SK-N-SH treated with all-trans-retinoic acid at 6 μM for 48 hours (cell line): ENCODE measurements at places on chromosomes 4 and X.

DNA sequence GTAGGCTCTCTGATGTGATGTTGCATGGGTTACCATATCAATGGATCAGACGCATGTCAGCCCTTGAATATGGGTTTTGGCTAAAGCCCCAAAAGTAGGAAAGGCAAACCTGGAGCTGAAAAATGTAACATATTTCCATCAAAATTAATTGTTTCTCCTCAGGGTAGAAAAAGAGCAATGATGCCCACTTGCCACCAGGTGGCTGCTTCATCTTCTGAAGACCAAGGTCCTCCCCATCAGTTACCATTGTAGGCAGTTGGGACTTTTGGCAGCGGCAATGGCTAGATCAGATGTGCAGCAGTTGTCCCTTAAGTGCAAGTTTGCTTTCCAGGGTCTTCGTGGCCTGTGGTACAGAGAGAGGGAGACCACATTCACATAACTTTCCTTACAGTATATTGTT, 118.2 kb downstream of the NAF1 start:
- ATAC-seq = peak; percentile 64; the same call in 2 of the 3 replicates

DNA sequence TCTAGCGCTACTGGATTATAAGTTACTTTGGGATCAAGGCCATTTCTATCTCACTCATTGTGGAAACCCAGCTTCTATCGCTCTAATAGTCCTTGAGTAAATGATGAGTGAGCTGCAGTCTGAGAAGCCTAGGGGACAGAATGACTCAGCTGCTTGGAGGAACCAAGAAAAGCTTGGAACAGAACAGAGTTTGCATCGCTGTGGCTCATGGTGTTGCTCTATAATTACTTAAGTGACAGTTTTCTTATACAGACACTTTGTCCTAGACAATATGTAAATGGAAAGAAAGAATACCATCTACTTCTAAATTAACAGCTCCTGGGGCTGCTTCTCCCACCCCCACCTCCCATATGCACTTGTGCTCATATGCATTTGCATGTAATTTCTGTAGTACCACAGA, 156.9 kb downstream of the SLIT2 start:
- ATAC-seq = peak; percentile 57; the same call in 2 of the 3 replicates

- ATAC-seq = no peak
These were observed 19.7 kb downstream of the GABRB1 start for GRCh38 chr4:47050761-47051725.

- ATAC-seq = no peak
These were observed 192.3 kb downstream of the SPATA18 start for GRCh38 chr4:52243367-52243766.

DNA sequence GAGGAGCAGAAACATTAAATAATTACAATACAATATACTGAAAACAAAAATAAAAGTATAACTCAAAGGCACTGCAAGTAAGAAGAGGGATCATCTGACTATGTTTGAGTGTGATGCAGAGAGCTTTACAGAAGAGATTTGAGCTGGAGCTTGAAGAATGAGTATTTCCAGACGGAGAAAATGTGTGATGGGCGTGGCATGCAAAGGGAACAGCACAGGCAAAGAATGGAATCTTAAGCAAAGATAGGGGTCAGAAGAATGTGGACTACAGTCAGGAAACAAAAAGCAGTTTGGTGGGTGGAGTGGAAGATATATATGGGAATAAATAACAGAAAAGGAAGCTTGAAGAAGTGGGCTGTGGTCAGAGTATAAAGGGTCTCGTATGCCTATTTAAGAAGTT, 45.5 kb downstream of the OPHN1 start:
- no peak for ATAC-seq

- no peak for ATAC-seq
These were observed 374.2 kb upstream of the SMIM31 start for GRCh38 chr4:164379694-164380093.

DNA sequence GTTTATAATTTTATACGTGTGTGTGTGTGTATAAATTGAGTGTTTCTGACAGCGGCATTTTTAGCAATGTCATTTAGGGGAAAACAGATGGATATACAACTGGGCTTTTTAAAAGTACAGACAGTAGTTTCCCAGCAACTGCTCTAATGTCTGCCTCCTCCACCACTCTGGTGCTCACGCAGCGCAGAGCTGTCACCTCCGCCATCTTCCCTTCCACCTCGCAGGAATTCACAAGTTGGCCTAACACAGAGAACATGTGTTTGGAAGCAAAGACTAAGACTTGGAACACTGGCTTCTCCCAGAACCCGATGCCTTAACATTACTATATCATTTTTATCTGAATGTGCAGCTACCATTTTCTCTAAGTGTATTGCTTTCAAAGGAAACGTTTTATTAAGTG, 158.3 kb upstream of the FSTL5 start:
- no peak for ATAC-seq

- peak; percentile 97 for ATAC-seq
These were observed 58.1 kb upstream of the PARM1 start for GRCh38 chr4:74874753-74875367.

- ATAC-seq = peak; percentile 33
These were observed 1.1 kb upstream of the PDLIM3 start for GRCh38 chr4:185536411-185536709.

DNA sequence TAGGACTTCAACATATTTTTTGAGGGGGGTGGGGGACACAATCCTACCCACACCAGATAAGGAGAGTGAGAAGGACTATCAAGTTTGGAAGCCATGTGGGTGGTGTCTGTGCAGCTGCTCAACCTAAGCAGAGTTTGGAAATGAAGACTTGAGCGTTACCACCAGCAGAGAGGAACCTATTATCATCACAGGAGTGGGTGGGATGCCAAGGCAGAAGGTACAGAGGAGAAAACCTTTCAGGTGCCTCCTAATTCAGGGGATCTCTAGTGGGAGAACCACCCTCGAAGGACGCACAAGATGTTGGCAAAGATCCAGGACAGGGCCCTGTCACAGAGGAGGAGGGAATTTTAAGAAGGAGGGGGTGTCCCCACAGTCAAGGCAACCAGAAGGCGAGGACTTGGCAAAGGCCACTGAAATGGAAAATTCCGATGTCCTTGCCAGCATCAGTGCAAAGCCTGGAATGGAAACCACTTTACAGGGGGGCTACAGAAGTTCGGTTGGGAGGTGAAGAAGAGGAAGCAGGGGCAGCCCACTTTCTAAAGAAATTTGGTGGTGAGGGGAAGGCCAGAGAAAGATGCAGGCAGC, 8.4 kb upstream of the GPM6B start:
- no peak for ATAC-seq

- peak; percentile 38 for ATAC-seq
These were observed 833 bp downstream of the FGD1 start for GRCh38 chrX:54494989-54495813.

DNA sequence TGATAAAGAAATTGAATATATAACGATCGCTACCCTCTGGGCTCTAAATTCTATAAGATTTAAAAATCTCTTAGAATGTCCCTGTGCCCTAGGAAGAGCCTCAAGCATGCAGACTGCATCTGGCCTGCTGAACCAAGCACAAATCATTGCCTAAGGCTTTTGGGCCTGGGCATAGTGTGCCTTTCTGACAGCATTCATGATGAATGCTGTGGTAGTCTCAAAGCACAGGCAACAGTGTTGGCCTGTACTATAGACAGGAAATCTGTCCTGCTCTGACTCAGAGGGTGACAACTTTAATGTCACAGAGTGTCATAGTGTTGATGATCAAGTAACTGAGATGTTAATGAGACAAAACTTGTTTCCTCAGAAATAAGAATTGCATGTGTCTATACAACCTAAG, 717.3 kb downstream of the STIM2 start:
- ATAC-seq = no peak

GRCh38 chr4:40957281-40957680, 207.5 kb downstream of the NSUN7 start:
- no peak; the same call in 2 of the 3 replicates for ATAC-seq

GRCh38 chr4:17763931-17764330, 17.5 kb downstream of the FAM184B start:
- ATAC-seq = no peak
